Stimulated activated CD4-positive, alpha-beta T cell treated with anti-CD3 and anti-CD28 coated beads, Interleukin-15, amount 100 ng/mL, for 24 hours (primary cell): ENCODE measurements at places on chromosomes 5 and 9.

DNA sequence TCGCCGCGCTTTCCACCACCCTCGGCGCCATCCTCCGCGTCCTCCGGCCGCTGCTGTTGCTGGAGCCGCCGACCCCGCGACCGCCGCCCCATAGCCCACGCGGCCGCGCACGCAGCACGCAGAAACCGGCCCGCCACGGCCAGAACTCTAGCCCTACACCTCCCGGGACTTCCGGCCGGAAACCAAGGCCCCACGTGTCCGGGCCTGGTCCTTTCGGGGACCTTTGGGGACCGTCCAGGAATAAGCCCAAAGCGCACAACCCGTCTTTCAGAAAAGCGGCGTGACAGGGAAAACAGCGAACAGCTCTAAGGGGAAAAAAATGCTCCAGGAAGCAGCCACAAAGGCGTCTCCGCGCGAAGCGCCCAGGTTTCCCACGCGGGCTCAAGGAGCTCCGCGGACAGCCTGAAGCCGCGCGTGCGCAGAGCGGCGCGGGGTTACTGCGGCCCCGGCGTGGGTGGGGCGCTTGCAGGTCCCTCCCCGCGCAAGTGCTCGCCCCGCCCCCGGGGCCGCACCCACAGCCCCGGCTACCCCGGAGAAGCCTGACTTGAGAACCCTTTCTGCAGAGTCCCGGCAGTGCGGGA is at the start of the genes NSUN2 and SRD5A1:
Gene NSUN2, minus strand, starts transcription at position 157 of the 581 bp plus-strand sequence. Its CDS starts 65 bp downstream, at position 92.
Gene SRD5A1, plus strand, starts transcription at position 553 of the 581 bp plus-strand sequence. CDS start 137 bp downstream, outside the sequence.
- peak; percentile 92 for DNase-seq

DNA sequence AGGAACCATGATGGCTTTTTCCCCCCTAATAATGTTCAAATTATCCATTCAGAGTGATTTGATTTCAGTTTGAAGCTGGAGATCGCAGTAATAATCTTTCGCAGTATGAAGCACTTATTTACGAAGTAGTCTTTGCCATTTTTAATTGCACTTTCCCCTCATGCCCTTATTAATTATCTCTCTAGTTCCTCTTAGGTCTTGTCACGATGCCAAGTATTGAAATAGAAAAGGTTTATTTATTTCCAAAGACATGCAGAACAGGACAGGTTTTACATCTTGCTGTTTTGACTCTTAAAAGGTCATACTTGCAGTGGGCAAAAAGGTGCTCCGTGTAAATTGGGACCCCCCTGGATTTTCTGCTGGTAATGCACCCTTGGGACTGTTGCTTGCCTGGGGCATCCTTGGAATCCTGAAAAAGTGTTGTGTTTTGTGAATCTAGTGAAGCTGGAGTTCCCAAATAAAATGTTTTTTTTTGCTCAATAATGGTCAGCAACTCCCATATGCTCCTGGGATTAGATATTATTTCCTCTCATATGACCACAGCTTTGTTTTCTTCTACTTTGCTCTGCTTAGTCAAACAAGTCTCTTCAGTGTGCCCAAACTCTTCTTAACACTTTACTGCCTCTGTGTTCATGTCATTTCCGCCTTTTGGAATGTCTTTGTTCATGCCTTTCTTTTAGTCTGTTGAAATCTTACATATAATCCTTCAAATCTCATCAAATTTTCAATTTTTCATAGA is 278.3 kb downstream of the TMEM38B start:
- no peak for DNase-seq

DNA sequence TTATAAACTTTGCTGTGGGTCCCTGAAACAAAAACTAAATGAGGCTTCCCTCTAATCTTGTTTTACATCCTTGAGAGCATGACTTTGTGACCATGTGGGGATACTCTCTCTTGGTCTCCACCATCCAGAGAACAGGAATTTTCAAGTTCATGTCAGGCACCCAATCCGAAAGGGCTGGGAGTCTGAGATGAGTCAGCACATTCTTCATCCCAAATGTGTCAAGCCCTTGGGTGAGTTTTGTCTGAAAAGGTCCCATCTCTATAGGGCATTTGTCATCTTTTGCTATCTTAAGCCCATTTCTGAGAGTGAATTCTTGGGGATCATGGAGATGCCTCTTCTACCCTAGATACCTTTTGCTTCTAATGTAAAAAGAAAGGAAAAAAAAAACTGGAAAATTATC is 26.9 kb upstream of the RAPGEF6 start:
- DNase-seq: no peak

GRCh38 chr5:153520952-153521351 is 30.5 kb downstream of the GRIA1 start:
- DNase-seq: no peak

GRCh38 chr9:72843520-72844439 is 109.1 kb downstream of the ALDH1A1 start:
- no peak for DNase-seq

- DNase-seq: no peak
Observed at GRCh38 chr5:1565737-1566734, 42.3 kb upstream of the LPCAT1 start.

GRCh38 chr5:43608406-43608805 is 5.4 kb downstream of the NNT start:
- DNase-seq: no peak

GRCh38 chr5:67432606-67433005 is 236.0 kb upstream of the CD180 start:
- DNase-seq: no peak

DNA sequence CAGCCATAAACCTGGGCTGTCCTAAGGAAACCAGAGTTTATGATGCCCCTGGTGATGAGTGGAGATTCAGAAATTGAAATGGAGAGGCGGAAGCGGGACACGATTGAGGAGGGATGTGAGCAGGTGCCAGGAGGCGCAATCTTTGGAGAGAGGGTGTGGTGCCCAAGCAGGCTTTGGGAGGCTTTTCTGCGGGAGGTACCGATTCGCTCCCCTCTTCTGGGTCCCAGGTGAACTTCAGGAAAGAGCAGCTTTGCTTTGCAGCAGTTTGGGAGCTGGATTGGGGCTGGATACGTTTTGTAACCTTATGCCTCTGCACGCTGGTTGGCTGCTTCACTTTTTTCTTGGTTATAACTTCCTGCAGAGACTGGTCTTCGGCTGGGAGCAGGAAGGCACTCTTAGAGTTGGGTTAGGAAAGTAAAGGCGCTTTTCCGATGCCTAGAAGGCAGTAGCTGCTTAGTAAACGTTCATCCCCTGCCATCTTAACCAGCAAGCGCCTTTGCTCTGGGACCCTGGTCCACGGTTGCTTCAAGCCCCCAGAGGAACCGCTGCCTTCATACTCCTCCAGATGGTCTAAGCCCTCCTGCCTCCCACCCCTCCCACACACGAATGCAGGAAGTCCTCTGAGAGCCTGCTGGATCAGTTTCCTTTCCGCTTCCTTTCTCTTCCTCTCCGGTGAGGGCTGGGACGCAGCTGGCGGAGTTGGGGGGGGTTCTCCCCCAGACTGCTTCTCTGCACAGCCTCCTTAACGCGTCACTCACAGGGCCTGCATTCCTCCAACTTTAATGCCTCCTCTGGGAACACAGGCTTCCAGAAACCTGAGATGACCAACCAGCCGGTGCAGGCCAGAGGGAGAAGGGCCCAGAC is 15.2 kb upstream of the NEK6 start:
- no peak for DNase-seq

DNA sequence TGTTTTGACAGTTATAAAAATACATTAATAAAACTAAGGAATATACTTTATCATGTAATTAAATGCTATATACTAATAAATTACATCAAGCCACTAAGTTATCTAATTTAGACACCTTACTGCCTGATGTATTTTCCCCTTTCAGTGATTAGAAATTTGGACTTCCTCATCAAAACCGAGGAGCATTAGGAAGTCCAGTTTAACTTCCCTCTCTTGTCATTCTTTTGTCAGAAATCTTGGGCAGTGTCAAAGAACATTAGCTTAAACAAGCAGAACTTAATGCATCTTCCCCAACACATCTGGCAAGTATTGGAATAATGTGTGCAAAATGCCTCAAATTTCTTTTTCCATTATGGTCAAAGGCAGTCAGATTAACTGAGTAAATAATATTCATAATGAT is 81.6 kb downstream of the PLPP1 start:
- no peak for DNase-seq

GRCh38 chr5:149489605-149490037 is 61.6 kb downstream of the CSNK1A1 start:
- no peak for DNase-seq

DNA sequence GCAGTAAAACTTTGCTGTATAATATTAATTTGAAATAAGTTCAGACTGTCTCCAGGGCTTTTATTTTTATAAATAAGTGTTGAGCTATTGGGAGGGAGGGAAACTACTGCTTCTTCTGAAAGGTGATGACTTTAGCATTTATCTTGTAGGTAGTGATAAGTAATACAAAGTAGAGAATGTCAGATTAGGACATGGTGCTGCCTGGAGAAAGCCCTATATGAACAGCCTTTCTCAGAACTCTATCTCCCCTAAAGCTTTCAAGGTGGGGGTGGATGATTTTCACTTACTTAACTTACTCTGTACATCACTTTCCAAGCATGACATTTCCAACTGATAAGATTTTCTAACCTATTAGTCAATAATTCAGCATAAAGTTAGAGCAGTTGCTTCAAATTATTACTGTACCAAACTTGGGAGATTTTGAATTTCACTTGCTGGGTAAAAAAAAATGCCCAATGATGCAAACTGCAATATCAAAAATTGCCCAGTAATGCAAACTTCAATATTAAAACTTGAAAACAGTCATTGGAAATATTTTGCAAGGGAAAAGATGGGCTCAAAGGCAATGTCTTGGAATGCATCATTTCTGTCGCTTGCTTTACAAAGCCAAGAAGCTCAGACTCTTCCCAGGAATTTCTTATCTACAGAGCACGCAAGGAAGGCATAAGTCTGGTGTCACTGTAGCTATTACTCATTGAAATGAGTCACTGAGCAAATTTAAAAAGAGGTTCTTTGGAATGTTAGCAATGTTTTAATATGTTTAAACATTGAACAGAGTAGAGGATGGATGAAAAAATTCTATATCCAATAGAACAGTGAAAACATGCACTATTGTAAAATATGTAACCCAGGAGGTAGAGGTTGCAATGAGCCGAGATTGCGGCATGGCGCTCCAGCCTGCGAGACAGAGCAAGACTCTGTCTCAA is 569.5 kb downstream of the PSAT1 start:
- DNase-seq: no peak

DNA sequence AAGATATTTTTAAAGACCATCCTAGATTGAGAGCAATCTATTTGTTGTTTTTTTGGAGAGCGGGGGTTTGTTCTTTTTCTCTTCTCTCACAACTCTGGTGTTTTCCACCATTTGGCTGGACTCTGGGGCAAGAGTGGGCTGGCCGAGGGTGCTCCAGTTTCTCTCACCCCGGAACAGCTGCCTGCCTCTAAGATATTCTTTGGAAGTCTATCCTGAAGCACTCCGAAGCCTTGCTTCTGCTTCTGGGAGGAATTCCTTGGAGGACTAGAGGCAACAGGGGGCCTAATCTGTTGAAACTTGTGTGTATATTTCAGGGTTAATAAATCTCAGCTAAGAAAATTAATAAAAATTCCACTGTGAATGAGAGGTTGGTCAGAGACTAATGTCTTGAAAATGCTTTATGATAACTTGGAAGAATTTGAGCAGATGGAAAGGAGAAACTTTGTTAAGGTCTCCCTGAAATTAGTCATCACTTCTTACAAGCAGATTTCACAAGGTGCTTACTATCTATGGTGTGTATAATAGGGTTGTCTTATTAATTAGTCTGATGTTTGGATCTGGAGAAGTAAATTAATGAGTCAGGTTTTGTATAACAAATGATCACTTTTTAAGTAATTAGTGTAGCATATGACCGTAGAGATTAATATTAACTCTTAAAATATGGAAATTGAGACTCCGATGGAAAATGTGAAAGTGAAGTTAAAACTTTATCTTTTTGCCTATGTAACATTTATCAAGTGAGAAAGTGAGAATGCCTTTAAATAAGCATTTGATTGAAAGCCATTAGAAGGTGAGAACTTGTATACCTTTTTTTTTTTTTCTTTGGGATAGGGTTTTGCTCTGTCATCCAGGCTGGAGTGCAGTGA is 4.0 kb downstream of the MAN2A1 start:
- no peak for DNase-seq

GRCh38 chr9:129160712-129161533 is 17.1 kb downstream of the IER5L start:
- DNase-seq: no peak

DNA sequence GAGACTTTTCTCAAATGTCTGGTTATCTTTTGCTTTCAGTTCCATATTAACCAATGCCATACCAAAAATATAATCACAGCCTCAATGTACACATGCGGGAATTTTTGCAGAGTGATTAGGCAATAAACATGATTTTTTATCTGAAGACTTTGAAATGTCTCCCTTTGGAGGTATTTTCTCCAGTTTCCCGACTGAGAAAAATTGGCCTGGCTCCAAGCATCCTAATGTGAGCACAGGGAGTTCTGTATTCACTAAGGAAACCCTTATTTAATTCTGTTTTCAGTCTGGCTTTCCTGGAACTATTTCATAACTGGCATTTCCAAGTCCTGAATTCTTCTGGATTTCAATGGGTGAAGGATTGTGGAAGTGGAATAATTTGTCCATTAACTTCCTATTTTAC is 8.5 kb downstream of the HCN1 start:
- no peak for DNase-seq

GRCh38 chr5:119358901-119359603 is 3.2 kb downstream of the TNFAIP8 start:
- DNase-seq: no peak

GRCh38 chr9:109568568-109569210 is 70.6 kb upstream of the PTPN3 start:
- DNase-seq: no peak

DNA sequence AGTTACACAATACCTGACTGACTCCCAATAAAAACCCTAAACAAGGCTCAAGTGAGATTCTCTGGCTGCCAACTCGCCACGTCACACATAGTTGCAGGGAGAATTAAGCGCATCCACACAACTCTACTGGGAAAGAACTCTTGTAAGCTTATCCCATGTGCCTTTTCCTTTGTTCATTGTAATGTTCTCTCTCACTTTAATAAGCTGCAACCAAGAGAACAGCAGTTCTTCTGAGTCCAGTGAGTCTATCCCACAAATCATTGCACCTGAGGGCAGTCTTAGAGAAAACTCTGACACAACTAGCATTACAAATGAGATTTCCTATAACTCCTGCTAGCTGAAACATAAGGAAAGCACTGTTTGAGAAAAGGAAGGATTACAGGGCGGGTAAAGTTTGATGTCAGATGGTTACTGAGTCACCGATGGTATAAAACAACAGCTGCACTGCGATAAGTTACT is 27.4 kb downstream of the CENPK start:
- DNase-seq: no peak

- DNase-seq: no peak
Observed at GRCh38 chr5:127922603-127923002, 161.0 kb upstream of the SLC12A2 start.

GRCh38 chr5:116137544-116138378 is 52.9 kb downstream of the COMMD10 start:
- no peak for DNase-seq

GRCh38 chr9:16559418-16560188 is 310.9 kb downstream of the BNC2 start:
- DNase-seq: no peak

GRCh38 chr5:143741421-143741820 is 70.5 kb upstream of the HMHB1 start:
- DNase-seq: no peak

DNA sequence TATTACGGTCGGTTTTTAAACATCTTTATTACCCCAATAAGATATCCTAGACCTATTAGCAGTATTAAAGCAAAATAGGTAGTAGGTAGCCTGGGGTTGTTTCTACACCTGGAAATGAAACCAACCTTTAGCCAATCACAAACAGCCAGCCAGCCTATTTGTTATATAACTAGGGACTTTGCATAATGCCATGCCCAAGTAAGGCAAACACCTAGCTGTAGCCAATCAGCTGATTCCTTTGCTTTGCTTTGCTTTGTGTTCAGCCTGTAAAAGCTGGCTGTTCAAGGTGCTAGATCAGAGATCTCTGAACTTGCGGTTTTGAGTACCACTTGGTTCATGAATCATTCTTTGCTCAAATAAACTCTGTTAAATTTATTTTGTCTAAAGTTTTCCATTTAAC is 46.5 kb upstream of the SETD9 start:
- DNase-seq: no peak
